Smooth muscle cell of bladder (primary cell): ENCODE measurements at places on chromosomes 3 and 15. TPM values are rescaled to one million over a fixed set of nuclear protein-coding genes. Genes with fewer than 3 reads are reported as not detected.

Gene SKOR1
- under 0.01 and 0.09 TPM in 2 replicates for total RNA-seq

Gene ACKR4
- 1.4 and 2.0 TPM in 2 replicates for total RNA-seq

Gene TTC23
- total RNA-seq, result 25.2 and 26.5 TPM in 2 replicates

Gene RTP4
- total RNA-seq, result 1.6 and 2.0 TPM in 2 replicates

Gene TGM5
- total RNA-seq, result not detected in 2 replicates

Gene ASB14
- total RNA-seq, result under 0.01 TPM in 1 of 2 replicates, not detected in the other

Gene DAPK2
- total RNA-seq, result 1.3 and 1.5 TPM in 2 replicates

Gene FOXL2
- not detected in 2 replicates for total RNA-seq

Gene LCMT2
- total RNA-seq, result 5.3 and 7.9 TPM in 2 replicates

Gene AADAC
- 11.3 and 16.1 TPM in 2 replicates for total RNA-seq

Gene TEX55
- not detected in 2 replicates for total RNA-seq

Gene LRRC31
- total RNA-seq, result not detected in 2 replicates

Gene SLC12A1
- total RNA-seq, result not detected in 2 replicates

Gene ARPIN
- total RNA-seq, result 9.8 and 11.8 TPM in 2 replicates

Gene MRPS25
- 9.7 and 17.7 TPM in 2 replicates for total RNA-seq

Gene SLC51A
- not detected in 2 replicates for total RNA-seq

Gene SPATA12
- not detected in 2 replicates for total RNA-seq

Gene RAD51
- 1.4 and 1.6 TPM in 2 replicates for total RNA-seq

Gene CASR
- total RNA-seq, result not detected in 2 replicates

Gene NR2E3
- 0.14 and 0.18 TPM in 2 replicates for total RNA-seq

Gene P2RY1
- 1.1 and 4.4 TPM in 2 replicates for total RNA-seq

Gene EPHB1
- total RNA-seq, result 0.28 and 0.74 TPM in 2 replicates

Gene HDC
- total RNA-seq, result not detected in 2 replicates

Gene LEKR1
- 0.37 and 0.43 TPM in 2 replicates for total RNA-seq

Gene GOLGA6D
- not detected in 2 replicates for total RNA-seq

Gene CEMIP
- 466 and 586 TPM in 2 replicates for total RNA-seq

Gene ABI3BP
- total RNA-seq, result 1.3 and 4.3 TPM in 2 replicates

Gene TNFAIP8L3
- 10.0 and 14.2 TPM in 2 replicates for total RNA-seq

Gene SHF
- 2.0 and 2.8 TPM in 2 replicates for total RNA-seq

Gene KIF23
- total RNA-seq, result 6.7 and 9.7 TPM in 2 replicates

Gene FAM43A
- total RNA-seq, result 20.3 and 21.7 TPM in 2 replicates

Gene CMTM8
- not detected in 2 replicates for total RNA-seq

Gene DUOX2
- total RNA-seq, result under 0.01 TPM in 1 of 2 replicates, not detected in the other

Gene ACSBG1
- total RNA-seq, result not detected in 2 replicates

Gene GSK3B
- total RNA-seq, result 28.8 and 31.1 TPM in 2 replicates
